Heart left ventricle (tissue), 16 donors: ENCODE measurements at places on chromosomes 13 and 19. TPM values are rescaled to one million over a fixed set of nuclear protein-coding genes. Genes with fewer than 3 reads are reported as not detected.

DNA sequence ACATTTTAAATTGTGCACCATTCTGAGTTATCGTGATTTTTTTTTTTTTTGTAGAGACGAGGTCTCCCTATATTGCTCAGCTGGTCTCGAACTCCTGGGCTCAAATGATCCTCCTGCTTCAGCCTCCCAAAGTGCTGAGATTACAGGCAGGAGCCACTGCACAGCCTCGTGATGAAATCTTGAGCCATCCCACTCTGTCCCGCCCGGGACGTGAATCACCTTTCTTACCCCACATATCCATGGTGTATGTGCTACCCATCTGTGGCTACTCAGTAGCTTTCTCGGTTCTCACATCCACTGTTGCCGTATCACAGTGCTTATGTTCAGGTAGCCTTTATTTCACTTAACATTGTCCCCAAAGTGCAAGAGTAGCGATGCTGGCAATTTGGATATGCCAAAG, 26.5 kb downstream of the PAK4 start:
- H3K27ac ChIP-seq = no peak overlapping the region
- DNase-seq = no peak
- H3K4me3 ChIP-seq = no peak overlapping the region
- H3K4me1 ChIP-seq = no peaks in the 10 kb centered on the region
- H3K36me3 ChIP-seq = no peaks in the 10 kb centered on the region

- H3K4me3 ChIP-seq = no peak overlapping the region
- H3K36me3 ChIP-seq = peaks cover 58% of the 10 kb centered on the region
- H3K27ac ChIP-seq = no peak overlapping the region
- H3K27me3 ChIP-seq = no peaks in the 10 kb centered on the region
- H3K4me1 ChIP-seq = no peaks in the 10 kb centered on the region
Measured at GRCh38 chr13:100636441-100636840, 38.2 kb downstream of the TMTC4 start.

DNA sequence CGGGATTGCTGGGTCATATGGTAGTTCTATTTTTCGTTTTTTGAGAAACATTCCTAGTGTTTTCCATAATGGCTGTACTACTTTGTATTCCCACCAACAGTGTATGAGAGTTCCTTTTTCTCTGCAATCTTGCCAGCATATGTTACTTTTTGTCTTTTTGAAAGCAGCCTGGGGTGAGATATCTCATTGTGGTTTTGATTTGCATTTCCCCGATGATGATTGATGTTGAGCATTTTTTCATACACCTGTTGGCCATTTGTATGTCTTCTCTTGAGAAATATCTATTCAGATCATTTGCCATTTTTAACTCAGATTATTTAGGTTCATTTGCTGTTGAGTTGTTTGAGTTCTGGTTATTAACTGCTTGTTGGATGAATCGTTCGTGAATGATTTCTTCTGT, 18.5 kb upstream of the ATP12A start:
- DNase-seq = no peak
- H3K4me1 ChIP-seq = no peaks in the 10 kb centered on the region
- H3K4me3 ChIP-seq = no peak overlapping the region
- no peaks in the 10 kb centered on the region for H3K36me3 ChIP-seq

KL gene
- 2.4 TPM for total RNA-seq

- no peak overlapping the region for H3K27ac ChIP-seq
- no peaks in the 10 kb centered on the region for H3K4me1 ChIP-seq
- DNase-seq = no peak
- no peak overlapping the region for H3K4me3 ChIP-seq
- H3K27me3 ChIP-seq = no peaks in the 10 kb centered on the region
Measured at GRCh38 chr13:38582133-38582532, 104.7 kb upstream of the FREM2 start.
